ENCODE measurements at places on chromosomes 6 and 20. TPM values are rescaled to one million over a fixed set of nuclear protein-coding genes. Genes with fewer than 3 reads are reported as not detected.

GRCh38 chr6:32291543-32291942 lies 67.7 kb upstream of the NOTCH4 start:
- H3K27me3 ChIP-seq = no peaks in the 10 kb centered on the region
- no peak overlapping the region for H3K27ac ChIP-seq
- no peak overlapping the region for H3K4me3 ChIP-seq
- H3K4me1 ChIP-seq = no peaks in the 10 kb centered on the region
- DNase-seq = no peak

DNA sequence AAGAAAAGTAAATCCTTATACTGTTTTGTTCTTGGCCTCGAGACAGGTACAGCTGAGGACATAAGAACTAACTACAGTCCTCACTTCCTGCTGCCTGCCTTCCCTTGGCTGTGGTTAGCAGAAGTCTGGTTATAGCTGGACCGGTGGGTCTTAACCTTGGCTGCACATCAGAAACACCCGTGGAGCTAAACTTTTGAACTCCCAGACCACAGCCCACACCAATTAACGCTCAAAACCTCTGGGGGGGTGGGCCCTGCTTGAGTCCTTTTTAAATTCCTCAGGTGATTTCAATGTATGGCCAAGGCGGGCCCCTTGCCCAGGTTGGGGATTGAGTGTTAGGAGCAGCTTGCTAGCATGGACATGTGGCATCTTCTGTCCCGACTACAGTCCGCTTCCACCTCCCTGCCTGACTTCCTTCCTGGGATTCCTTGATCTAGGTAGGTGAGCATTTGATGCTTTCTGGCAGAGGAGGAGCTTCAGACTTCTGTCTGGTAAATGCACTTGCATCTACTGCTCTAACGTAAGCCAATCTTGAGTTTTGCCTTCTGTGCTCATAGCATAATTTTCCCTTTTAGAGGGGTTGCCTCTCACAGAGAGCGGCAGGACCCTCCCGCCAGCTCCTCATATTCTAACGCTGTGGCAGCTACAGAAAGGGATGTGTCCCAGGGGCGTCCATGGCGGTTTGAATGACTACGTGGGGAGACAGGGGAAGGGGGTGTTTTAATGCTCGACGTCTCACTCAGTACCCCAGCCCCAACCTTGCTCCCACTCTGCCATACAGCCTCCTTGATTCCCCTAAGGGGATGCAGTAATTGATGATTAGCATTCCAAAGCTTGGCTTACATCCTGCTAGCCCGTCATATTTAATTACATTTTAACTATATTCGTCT lies 390.1 kb downstream of the ZFAND3 start:
- H3K4me3 ChIP-seq = no peak overlapping the region
- no peak overlapping the region for H3K27ac ChIP-seq
- no peaks in the 10 kb centered on the region for H3K36me3 ChIP-seq
- no peaks in the 10 kb centered on the region for H3K4me1 ChIP-seq
- H3K27me3 ChIP-seq = no peaks in the 10 kb centered on the region
- no peak for DNase-seq

GRCh38 chr6:140475086-140475485 lies 1100.6 kb upstream of the CITED2 start:
- DNase-seq = no peak
- H3K36me3 ChIP-seq = no peaks in the 10 kb centered on the region
- H3K27me3 ChIP-seq = no peaks in the 10 kb centered on the region
- H3K4me3 ChIP-seq = no peak overlapping the region
- H3K27ac ChIP-seq = no peak overlapping the region

The RFX6 gene
- not detected for total RNA-seq

The MUCL3 gene
- under 0.01 TPM for total RNA-seq

The PSMB1 gene
- total RNA-seq = 169 TPM

The CLPSL2 gene
- not detected for total RNA-seq

The IRAK1BP1 gene
- 11.1 TPM for total RNA-seq

Data from uterus (tissue), 4 donors.